Smooth muscle cell of the umbilical artery (primary cell): ENCODE measurements at places on chromosomes 3 and 15. TPM values are rescaled to one million over a fixed set of nuclear protein-coding genes. Genes with fewer than 3 reads are reported as not detected.

SAMD7 gene
- total RNA-seq = not detected in 2 replicates

ACP3 gene
- total RNA-seq = under 0.01 and 0.05 TPM in 2 replicates

STRA6 gene
- total RNA-seq = 30.3 and 47.2 TPM in 2 replicates

UCN2 gene
- 2.1 and 2.3 TPM in 2 replicates for total RNA-seq

TMEM40 gene
- total RNA-seq = not detected in 2 replicates

ABHD10 gene
- 54.0 and 63.6 TPM in 2 replicates for total RNA-seq

AMT gene
- 0.28 and 0.89 TPM in 2 replicates for total RNA-seq

MST1R gene
- 0.14 and 0.30 TPM in 2 replicates for total RNA-seq

TMEM44 gene
- total RNA-seq = 17.2 and 27.5 TPM in 2 replicates

CNTN4 gene
- total RNA-seq = 0.59 TPM in 1 of 2 replicates, not detected in the other

WNT5A gene
- 24.3 and 77.3 TPM in 2 replicates for total RNA-seq

GCNT3 gene
- under 0.01 and 0.09 TPM in 2 replicates for total RNA-seq

PP2D1 gene
- total RNA-seq = not detected in 2 replicates
